Natural killer cell treated with Interleukin-12 subunit alpha and Interleukin-12 subunit beta and Interleukin-15 and Interleukin-18, amount 100 ng/mL, for 72 hours (primary cell): ENCODE measurements at places on chromosomes 4 and X.

- DNase-seq, result no peak
- no peaks in the 10 kb centered on the region for H3K27me3 ChIP-seq
- no peak overlapping the region for H3K4me3 ChIP-seq
- peaks cover 4% of the 10 kb centered on the region for H3K4me1 ChIP-seq
- no peak overlapping the region for H3K27ac ChIP-seq
- peaks cover 29% of the 10 kb centered on the region for H3K36me3 ChIP-seq
These were observed 125.7 kb downstream of the ZNF827 start for GRCh38 chr4:145812919-145813318.

GRCh38 chr4:129917651-129918050 lies 821.7 kb downstream of the C4orf33 start:
- DNase-seq, result no peak
- no peak overlapping the region for H3K4me3 ChIP-seq
- H3K36me3 ChIP-seq, result no peaks in the 10 kb centered on the region

DNA sequence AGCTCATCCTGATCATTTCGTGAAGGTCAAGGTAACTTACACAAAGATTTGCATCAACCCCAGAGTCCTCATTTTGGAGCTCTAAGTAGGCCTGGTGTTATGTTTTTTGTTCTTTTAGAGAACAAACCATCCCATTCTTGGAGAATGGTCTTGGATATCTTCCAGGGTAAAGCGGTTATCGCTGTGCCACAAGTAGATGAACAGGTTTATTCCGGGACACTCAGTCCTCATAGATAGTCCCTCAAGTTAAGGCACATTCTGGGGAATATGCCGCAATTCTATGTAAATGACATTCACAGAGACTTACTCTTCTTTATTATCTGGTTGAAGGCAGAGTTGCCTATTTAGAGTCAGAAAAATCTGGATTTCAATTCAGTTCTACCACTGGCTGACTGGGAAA lies 95.0 kb upstream of the FTHL17 start:
- no peak overlapping the region for H3K4me3 ChIP-seq
- peaks cover 4% of the 10 kb centered on the region for H3K36me3 ChIP-seq
- no peaks in the 10 kb centered on the region for H3K4me1 ChIP-seq
- DNase-seq, result no peak

- no peak overlapping the region for H3K4me3 ChIP-seq
- H3K27me3 ChIP-seq, result no peaks in the 10 kb centered on the region
- no peaks in the 10 kb centered on the region for H3K36me3 ChIP-seq
- H3K27ac ChIP-seq, result no peak overlapping the region
These were observed 8.2 kb downstream of the SYAP1 start for GRCh38 chrX:16727637-16728036.

DNA sequence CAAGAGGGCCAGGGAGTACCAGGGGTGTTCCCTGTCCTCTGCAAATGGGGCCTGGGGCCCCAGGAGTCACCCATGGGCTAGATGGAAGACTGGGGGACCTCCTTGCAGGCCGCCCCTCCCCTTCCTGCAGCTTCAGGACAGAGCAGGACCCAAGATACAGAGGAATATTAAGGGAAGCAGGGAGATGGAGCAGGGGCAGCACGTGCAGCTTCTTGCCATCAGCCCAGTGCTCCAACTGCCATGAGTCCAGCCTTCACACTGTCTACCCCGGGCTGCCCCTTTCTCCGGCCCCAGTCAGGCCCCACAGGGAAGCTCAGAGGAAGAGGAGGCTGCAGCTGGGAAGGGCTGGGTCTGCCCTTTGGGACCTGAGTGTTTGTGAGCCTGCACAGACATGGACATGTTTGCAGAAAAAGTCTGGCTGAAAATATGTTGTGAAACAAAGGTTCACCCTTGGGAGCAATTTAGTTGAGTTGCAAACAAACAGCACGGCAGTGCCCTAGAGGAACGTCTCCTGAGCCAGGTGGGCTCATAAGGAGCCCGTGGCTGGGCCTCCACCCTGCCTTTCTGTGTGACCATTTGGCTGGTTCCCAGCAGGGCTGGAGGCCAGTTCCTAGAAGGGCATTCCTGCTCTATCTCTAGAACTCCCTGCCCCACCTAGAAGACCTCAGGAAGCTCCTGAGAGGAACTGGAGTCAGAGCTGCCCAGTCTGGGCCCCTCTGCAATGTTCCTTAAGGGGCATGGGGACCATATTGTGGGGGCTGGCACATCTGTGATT lies 8.9 kb downstream of the FATE1 start:
- DNase-seq, result no peak
- H3K4me1 ChIP-seq, result no peaks in the 10 kb centered on the region
- H3K4me3 ChIP-seq, result no peak overlapping the region
- peaks cover 10% of the 10 kb centered on the region for H3K27me3 ChIP-seq
- no peak overlapping the region for H3K27ac ChIP-seq
- H3K36me3 ChIP-seq, result no peaks in the 10 kb centered on the region

- peaks cover 9% of the 10 kb centered on the region for H3K36me3 ChIP-seq
- H3K4me3 ChIP-seq, result no peak overlapping the region
- no peak overlapping the region for H3K27ac ChIP-seq
- DNase-seq, result no peak
- H3K4me1 ChIP-seq, result peaks cover 2% of the 10 kb centered on the region
These were observed 31.1 kb upstream of the CLNK start for GRCh38 chr4:10715696-10716095.

DNA sequence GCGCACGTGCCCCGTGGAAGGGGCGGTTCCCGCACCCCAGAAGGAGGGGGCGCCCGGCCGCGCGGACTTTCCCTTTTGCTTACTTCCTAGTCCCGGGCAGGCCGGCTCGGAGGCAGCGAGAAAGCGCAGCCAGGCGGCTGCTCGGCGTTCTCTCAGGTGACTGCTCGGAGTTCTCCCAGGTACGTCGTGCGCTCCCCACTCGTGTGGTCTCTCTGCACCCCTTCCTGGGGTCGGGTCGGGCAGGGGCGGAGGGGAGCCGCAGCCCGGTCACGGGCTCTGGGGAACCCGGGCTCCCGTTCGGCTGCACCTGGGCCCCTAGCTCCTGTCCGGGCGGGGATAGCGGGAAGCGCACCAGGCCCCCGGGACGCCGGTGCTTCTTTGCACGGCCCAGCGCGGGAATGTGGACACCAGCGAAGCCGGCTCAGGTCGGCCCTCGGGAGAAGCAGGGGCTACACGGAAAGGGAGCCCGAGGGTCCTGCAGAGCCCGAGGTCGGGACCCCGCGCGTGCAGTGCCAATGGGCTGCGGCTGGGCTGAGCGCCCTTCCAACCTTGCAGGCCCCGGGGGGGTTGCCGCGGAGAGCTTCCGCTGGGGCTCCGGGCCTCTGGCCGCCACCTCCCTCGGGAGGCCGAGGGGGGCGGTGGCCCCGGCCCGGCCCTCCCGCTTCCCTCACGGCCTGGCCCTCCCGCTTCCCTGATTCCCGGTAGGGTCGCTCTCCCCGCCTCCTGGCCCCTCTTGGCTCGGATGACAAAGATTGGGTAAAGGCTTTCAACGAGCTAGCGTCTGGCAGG lies at the start of gene TLR2:
Gene TLR2 (plus strand): TSS at position 99 of the 789 bp plus-strand sequence. CDS start 18,628 bp downstream, outside the sequence.
- peak within 1 kb of the TSS; percentile 73 for H3K4me3 ChIP-seq
- peak; percentile 69 for DNase-seq
- H3K4me1 ChIP-seq, result peaks cover 11% of the 10 kb centered on the region
- peaks cover 30% of the 10 kb centered on the region for H3K27me3 ChIP-seq
- H3K36me3 ChIP-seq, result peaks cover 4% of the 10 kb centered on the region
